ENCODE measurements at places on chromosomes 13 and 19. TPM values are rescaled to one million over a fixed set of nuclear protein-coding genes. Genes with fewer than 3 reads are reported as not detected.

The MBD3L3 gene
- not detected for total RNA-seq

The GDF15 gene
- 159 TPM for total RNA-seq

The FXYD7 gene
- total RNA-seq, result not detected

The CCDC61 gene
- total RNA-seq, result 9.1 TPM

The PCSK4 gene
- 1.6 TPM for total RNA-seq

The LAIR1 gene
- total RNA-seq, result not detected

The EDNRB gene
- 27.0 TPM for total RNA-seq
